ENCODE measurements at places on chromosomes 3 and 15.
A peak's percentile ranks its signal among the peaks of the same experiment; 100 is the strongest.

DNA sequence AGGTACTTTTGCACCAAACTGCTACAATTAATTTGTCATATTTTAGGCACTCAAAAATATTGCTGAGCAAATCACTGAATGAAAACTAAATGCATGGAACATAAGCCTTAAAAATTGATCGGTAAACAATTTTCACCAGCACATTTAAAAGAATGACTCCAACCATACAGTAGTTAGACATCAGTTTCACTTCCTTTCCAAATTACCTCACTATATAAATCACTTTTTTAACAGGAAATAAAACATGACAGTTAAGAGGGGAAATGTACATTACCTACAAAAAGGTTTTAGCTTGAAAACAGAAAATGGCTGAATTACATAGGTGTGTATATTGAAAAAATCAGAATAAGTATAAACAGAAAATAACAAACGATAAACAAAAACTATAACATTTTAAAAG, 108.4 kb downstream of the SERPINI1 start:
- no peak for DNase-seq

DNA sequence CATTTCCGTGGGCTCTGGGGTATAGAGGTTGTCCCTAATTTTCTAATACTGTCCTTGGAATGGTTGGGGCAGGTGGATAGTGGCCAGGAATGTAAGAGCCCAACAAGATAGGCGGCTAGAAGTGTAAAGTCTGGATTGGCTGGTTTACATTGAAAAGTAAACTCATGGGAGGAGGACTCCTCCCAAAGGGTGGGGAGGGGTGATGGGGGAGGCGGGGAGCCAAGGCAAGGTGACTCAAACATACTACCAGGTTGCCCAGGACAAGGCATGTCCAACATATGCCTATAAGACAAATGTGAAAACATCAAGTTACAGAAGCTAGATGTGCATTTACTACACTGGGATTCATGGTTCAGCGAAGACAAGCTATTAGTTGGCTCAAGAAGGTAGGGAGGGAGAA, 14.3 kb upstream of the SAMMSON start:
- DNase-seq = no peak

DNA sequence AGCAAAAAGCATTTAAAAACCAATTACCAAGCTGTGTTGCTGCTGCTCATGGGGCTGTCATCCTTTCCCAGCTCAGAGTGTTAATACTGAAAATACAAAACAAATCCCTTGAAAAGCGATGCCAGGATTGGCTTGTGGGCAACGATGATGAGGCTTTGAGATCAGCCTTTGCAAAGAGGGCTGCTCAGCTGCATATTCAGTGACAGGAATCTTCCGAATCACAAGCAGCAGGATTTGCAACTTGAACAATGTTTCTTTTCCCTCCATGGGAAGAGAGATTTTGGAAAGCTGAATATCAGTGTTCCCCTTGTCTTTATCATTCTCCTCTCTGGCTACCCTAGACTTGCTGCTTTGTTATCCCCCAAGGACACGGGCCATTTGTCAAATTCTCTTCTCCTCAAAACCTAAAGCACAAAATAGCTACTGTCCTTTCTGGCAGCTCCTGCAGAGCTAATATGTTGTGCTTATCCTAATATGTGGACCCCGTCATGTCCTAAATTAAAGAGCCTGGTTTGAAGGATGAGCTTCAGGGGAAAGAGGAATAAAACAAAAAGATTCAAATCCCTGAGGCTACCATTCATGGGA, 375.8 kb downstream of the GAP43 start:
- no peak for DNase-seq

- no peak for DNase-seq
These were observed 14.2 kb upstream of the ULK3 start for GRCh38 chr15:74857082-74857655.

- no peak for DNase-seq
These were observed 14.6 kb downstream of the ETV5 start for GRCh38 chr3:186094271-186094670.

DNA sequence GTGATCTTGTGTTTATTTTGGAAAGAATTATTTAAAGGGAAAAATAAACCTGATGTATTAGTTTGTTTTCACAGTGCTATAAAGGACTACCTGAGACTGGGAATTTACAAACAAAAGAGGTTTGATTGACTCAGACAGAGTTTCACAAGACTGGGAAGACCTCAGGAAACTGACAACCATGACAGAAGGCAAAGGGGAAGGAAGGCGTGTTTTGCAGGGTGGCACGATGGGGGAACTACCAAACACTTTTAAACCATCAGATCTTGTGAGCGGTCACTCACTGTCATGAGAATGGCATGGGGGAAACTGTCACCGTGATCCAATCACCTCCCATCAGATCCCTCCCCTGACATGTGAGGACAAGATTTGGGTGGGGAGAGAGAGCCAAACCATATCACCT, 87.0 kb downstream of the TP63 start:
- DNase-seq = no peak

DNA sequence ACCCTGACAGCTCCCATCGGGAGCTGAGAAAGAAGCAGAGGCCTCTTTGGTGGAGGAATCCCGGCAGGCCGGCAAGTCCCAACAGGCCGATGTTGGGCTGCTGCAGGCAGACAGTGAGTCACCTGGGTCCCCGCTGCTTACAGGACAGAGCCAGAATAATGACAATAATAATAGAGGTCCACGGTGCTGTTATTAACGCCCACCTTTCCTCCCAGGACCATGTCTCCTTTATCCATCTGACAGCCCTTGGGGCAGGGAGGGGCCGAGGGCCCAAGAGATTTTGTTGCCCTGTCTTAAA, 29.3 kb upstream of the MAGEF1 start:
- no peak for DNase-seq

DNA sequence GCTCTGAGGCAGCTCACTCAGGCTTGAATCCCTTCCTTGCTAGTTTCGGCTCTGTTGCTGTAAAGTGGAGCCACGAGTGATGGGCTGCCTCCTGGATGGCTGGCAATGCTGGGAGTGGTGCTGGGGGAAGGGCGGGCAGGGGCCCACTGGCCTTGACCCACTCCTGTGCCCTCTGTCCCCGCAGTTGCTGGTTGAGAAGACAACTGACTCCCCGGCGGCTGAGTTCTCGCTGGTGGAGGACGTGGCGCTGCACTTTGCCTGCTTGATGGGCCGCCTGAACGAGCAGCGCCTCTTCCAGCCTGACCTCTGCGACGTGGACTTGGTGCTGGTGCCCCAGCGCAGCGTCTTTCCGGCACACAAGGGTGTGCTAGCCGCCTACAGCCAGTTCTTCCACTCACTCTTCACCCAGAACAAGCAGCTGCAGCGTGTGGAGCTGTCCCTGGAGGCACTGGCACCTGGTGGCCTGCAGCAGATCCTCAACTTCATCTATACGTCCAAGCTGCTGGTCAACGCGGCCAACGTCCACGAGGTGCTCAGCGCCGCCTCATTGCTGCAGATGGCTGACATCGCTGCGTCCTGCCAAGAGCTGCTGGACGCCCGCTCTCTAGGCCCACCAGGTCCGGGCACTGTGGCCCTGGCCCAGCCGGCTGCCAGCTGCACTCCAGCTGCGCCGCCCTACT, 4.7 kb downstream of the ZBTB47 start:
- DNase-seq = no peak

- no peak for DNase-seq
These were observed 146.8 kb downstream of the SMAD6 start for GRCh38 chr15:66848686-66849392.

DNA sequence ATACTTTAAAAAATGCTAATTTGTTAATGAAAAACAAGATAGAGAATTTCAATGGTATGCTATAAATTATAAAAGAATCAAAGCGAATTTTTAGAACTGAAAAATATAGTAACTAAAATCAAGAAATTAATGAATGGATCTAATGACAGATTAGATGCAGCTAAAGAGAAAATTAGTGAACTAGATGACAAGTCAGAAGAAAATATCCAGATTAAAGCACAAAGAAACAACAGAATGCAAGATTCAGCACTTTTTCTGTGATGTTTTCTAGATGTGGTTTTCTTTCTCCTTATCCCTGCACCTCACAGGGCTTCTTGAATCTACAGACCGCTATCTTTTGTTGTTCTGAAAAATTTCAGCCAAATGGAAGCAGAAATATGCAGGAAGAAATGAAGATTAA, 54.4 kb downstream of the INO80 start:
- no peak for DNase-seq

- no peak for DNase-seq
These were observed 221.0 kb upstream of the TPM1 start for GRCh38 chr15:62821384-62822131.

- DNase-seq = no peak
These were observed 99.8 kb upstream of the LRRN1 start for GRCh38 chr3:3699407-3699806.

DNA sequence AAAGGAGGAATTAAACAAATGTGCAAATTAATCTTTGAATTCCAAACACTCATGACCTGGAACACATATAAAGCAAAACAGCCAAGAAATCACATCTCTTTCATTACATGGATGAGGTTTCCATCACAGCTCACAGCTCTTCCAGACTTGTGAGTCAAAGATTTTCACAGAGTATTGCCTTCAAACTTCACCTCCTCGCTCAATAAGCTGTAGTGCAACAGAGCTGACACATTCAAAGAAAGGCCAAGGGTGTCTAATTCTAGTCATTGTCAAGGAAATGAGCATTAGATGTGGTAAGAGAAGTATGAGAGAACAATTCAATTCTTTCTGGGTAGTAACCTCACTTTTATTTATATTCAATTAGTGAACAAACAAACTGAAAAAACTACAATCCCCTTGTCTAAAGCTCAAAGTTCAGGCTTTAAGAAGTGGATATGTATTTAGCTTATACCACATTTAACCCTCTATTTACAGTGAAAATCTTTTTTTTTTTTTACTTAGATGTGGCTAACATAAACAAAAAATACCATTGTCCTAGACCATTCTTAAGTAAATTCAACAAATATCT, 11.9 kb downstream of the WDR72 start:
- no peak for DNase-seq

DNA sequence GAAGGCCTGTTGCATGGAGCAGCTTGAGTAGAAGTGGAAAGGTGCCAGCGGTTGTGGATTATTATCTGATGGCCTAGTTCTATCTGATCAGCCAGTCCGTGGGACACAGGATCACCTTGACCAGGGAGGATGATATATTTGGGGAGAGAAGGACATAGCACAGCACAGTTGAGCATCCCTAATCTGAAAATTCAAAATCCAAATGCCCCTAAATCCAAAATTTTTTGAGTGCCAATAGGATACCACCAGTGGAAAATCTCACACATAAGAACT, 6.0 kb downstream of the CSPG4 start:
- no peak for DNase-seq

DNA sequence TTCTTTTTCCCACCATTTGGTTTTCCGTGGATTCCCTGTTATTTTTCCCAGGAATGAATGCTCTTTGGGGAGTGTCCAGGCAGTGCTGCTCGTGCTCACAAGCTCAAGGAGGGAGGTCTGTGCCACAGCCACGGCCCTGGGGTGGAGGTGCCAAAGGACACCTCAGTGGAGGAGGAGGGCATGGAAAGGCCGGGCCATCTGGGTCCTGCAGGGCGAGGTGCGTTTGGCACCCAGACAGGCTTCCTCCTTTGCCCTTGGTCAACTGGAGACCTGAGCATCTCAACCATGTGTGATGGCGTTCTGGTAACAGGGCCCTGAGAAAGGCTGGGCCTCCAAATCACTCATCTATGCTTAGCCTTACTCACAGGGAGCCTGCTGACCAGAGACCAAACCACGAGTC, 25.4 kb downstream of the KY start:
- no peak for DNase-seq

DNA sequence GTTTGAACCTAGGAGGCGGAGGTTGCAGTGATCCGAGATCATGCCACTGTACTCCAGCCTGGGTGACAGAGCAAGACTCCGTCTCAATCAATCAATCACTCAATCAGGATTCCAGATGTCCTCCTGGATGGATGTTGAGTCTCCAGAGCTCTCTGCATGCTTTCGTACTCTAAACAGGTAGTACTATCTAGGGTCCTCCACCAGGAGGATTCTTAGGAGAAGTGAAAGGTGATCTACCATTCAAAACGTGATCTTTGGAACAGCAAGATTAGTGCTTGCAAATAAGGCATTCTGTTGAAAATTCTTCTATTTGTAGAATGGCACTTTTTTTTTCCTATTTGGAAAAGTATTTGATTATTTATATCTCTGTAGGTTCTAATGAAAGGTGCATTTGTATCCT, 34.3 kb downstream of the CNOT10 start:
- DNase-seq = no peak

DNA sequence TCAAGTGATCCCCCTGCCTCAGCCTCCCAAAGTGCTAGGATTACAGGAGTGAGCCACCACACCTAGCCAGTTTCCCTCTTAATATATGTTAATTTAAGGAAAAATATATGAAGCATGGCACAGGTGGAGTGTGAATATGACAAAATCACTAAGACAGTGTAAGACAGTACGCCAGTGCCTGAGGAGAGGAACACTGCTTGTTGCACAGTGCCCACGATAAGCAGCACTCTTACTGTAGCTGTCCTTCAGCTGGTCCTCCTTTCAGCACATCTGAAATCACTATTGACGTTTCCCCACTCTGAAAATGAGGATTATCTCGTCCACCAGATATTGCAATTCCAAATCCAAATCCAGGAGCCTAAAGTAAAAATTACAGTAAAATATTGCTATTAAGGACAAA, 49.3 kb downstream of the TJP1 start:
- no peak for DNase-seq

- no peak for DNase-seq
These were observed 32.8 kb downstream of the ZXDC start for GRCh38 chr3:126442856-126443242.

GRCh38 chr3:106425026-106425425, 556.2 kb upstream of the CBLB start:
- DNase-seq = no peak

- DNase-seq = peak; percentile 48
These were observed 4.2 kb upstream of the NPHP3 start for GRCh38 chr3:132726341-132726823.

- DNase-seq = no peak
These were observed 1.7 kb downstream of the RAB11A start for GRCh38 chr15:65870889-65871533.

- DNase-seq = no peak
These were observed 198.6 kb downstream of the VGLL3 start for GRCh38 chr3:86792316-86792715.

- no peak for DNase-seq
These were observed 188.7 kb upstream of the NSMCE3 start for GRCh38 chr15:29458361-29458760.

DNA sequence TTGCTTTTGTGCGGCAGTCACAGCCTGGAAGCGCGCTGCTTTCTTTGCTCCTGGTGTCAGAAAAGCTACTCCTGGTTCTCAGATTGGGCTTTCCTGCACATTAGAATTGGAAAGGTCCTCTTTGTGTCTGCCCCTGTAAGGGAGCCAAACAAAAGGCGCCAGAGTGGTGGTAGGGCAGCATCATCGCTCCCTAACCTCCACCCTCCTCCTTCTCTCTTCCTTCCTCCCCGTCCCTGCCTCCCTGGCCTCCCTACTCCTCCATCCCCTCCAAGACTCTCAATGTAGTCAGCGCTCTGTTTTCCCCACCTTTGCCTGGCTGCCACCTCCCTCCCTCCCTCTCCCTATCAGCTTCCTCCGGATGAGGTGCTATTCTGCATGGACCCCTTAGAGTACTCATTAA, 65.3 kb downstream of the SH3GL3 start:
- DNase-seq = no peak

GRCh38 chr3:10224794-10225665, 23.2 kb upstream of the TATDN2 start:
- peak; percentile 35 for DNase-seq

- DNase-seq = no peak
These were observed 50.5 kb upstream of the IQSEC1 start for GRCh38 chr3:13123765-13124164.

GRCh38 chr15:59917504-59918157, 86.5 kb upstream of the FOXB1 start:
- peak; percentile 48 for DNase-seq
